ENCODE measurements at places on chromosomes 3 and 15. TPM values are rescaled to one million over a fixed set of nuclear protein-coding genes. Genes with fewer than 3 reads are reported as not detected.

GRCh38 chr3:141530415-141530768 lies 43.6 kb downstream of the RASA2 start:
- H3K27me3 ChIP-seq, result no peaks in the 10 kb centered on the region
- peaks cover 8% of the 10 kb centered on the region for H3K4me1 ChIP-seq
- no peak overlapping the region for H3K4me3 ChIP-seq
- H3K36me3 ChIP-seq, result peaks cover 23% of the 10 kb centered on the region

Gene B2M
- total RNA-seq, result 8,893 TPM

Gene CCR1
- 26.0 TPM for total RNA-seq

- DNase-seq, result peak; percentile 56
- H3K27ac ChIP-seq, result peak overlapping the region; percentile 31
- no peaks in the 10 kb centered on the region for H3K36me3 ChIP-seq
- no peaks in the 10 kb centered on the region for H3K27me3 ChIP-seq
Observed at GRCh38 chr3:13484851-13485590, 4.9 kb downstream of the HDAC11 start.

- peaks cover 23% of the 10 kb centered on the region for H3K36me3 ChIP-seq
- no peaks in the 10 kb centered on the region for H3K27me3 ChIP-seq
- DNase-seq, result no peak
- H3K4me1 ChIP-seq, result no peaks in the 10 kb centered on the region
- H3K4me3 ChIP-seq, result no peak overlapping the region
Observed at GRCh38 chr3:196263819-196264218, 23.7 kb downstream of the PCYT1A start.

DNA sequence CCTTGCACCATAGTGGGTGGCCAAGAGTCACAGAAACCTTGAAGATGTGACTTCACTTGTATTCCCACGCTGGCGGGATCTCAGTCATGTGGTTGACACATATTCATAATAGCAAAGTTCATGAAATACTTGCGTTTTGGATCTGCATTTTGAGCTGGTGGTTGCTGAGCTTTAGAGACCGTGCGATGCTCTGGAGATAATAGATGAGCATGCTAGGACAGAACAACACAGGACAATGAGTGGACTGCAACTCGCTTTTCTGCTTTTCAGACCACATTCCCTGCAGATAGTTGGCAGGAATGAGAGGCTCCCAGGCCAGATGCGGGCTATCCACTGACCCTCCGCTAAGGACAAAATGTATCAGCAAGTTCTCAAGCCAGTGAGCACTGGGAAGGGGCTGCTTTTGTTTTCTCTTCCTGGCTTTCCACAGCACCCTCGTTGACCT lies 13.8 kb upstream of the STARD5 start:
- no peak overlapping the region for H3K27ac ChIP-seq
- no peaks in the 10 kb centered on the region for H3K36me3 ChIP-seq
- H3K4me1 ChIP-seq, result peaks cover 4% of the 10 kb centered on the region
- H3K27me3 ChIP-seq, result no peaks in the 10 kb centered on the region
- no peak for DNase-seq

GRCh38 chr3:81666502-81667121 lies 94.8 kb downstream of the GBE1 start:
- no peak overlapping the region for H3K4me3 ChIP-seq
- no peaks in the 10 kb centered on the region for H3K36me3 ChIP-seq
- no peaks in the 10 kb centered on the region for H3K4me1 ChIP-seq
- no peaks in the 10 kb centered on the region for H3K27me3 ChIP-seq

DNA sequence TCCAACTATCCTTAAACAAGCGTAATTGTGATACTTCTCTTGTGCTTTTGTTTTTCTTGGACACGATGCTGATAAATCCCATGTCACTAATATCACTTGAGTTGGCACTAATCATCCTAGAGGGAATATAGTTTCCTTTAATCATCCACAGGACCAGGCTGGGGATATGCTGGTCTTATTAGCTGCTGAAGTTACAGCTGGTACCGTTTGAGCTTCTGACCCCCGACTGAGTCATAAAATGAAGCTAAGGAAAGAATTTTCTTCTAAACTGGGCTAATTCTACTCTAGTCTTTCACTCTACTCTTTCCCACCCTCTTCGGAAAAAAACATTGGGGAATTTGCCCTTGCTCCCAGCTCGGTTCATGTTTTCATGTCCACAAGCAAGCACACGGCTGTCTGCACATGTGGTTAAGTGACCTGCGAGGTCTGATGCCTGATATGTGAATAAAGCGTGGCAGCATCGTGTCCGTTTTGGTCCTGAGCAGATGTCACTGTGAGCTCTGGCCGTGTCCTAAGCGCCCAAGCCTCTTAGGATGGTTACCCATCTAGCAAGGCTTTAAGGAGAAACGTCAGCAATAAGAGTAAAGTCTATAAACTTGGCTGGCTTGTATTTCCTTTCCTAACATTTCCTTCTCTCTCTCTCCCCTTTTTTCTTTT lies 223.7 kb downstream of the ITPR1 start:
- no peaks in the 10 kb centered on the region for H3K4me1 ChIP-seq
- no peak overlapping the region for H3K4me3 ChIP-seq
- H3K27ac ChIP-seq, result no peak overlapping the region

Gene ITIH3
- total RNA-seq, result not detected

Gene DPPA2
- total RNA-seq, result not detected

Gene NR2F2
- total RNA-seq, result not detected

Gene CACNA1D
- total RNA-seq, result 0.54 TPM

DNA sequence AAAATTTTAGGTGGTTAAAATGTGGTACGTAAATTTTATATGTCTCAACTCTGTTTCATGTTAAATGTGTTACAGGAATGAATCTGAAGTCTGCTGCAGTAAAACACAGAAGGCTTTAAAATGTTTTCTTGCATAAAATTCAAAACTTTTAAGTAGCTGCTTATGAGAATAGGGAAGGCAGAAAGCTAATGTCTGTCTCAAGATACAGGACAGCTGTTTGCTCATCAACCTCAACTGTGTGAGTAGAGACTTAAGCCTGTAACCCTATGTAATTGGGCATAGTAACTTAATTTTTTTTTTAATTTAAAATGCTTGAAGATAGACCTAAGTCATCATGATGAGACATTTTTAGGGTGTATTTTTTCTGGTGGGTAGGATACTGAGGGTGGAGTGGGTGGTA lies 38.9 kb downstream of the ZFAND6 start:
- H3K4me3 ChIP-seq, result no peak overlapping the region
- no peaks in the 10 kb centered on the region for H3K27me3 ChIP-seq
- peaks cover 5% of the 10 kb centered on the region for H3K4me1 ChIP-seq
- peaks cover 4% of the 10 kb centered on the region for H3K36me3 ChIP-seq
